ENCODE measurements at places on chromosomes 11 and 22.
A peak's percentile ranks its signal among the peaks of the same experiment; 100 is the strongest.

GRCh38 chr22:30743257-30744020 lies 48.8 kb downstream of the OSBP2 start:
- DNase-seq, result no peak

DNA sequence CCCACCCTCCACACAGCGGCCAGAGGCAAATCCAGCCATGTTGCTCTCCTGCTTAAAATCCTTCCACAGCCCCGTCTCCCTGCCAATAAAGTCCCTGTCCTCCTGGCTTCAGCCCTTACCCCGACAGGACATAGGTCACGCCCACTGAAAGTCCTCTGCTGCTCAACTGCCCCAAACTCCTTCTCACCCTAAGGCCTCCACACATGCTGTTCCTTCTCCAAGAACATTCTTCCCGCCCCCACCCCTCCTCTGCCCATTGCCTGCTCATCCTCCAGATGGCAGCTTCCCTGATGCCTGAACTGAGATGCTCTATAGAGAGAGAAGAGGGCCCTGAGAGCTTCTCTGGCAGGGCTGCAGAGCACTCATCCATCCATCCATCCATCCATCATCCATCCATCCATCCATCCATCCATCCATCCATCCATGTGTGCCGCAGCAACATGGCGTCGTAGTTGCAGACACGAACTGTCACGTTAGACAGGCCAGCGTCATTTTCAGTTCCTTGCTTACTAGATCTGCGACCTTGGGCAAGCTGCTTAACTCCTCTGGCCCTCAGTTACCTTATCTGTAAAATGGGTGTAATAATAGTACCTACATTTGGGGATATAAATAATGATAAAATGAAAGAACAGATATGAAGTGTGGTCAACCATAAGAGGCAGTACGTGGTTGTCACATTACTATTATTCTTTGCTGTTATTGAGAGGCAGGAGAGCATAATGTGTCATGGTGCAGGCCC lies 9.4 kb downstream of the NPTXR start:
- DNase-seq, result no peak

DNA sequence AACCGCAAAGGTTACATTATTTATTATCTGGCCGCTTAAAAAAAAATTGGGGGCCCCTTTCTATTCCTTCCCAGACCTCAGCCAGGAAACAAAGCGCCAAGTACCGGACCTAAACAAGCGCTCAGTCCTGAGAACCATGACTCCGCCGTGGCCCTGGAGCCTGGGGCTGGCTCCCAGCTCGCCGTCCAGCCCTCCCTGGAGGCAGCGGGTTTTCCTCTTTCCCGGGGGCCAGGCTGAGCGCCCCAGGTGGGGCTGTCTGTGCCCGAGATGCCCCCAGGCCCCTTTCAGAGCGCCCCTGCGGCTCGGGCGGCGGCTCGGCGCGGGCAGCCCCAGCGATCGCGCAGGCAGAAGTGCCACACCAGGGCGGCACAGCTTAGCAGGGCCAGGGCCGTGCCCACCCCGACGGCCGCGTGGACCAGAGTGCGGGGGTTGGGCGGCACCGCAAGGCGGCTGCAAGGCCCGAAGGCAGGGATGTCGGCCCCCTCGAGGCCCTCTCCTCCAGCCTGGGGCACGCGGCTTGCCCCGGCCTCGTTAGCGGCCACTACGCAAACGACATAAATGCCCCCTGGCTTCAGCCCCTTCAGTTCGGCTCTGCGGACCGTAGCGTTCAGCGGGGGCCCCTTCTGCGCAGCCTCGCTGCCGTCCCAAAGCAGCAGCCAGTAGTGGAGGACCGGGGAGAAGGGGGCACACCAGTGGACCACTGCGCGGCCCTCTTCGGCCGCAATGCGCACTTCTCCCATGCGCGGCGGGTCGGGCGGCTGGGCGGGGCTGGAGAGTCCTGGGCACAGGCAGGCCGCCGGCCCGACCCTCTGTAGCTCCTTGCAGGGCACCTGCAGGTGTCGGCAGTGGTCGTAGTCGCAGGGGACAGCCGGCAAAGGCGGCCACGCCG lies 1.6 kb downstream of the LRRN4CL start:
- DNase-seq, result no peak

- DNase-seq, result no peak
Observed at GRCh38 chr11:118896921-118897591, 13.4 kb downstream of the CXCR5 start.

- no peak for DNase-seq
Observed at GRCh38 chr11:45042560-45042959, 91.9 kb upstream of the TP53I11 start.

GRCh38 chr11:59777104-59777503 lies 21.9 kb downstream of the STX3 start:
- no peak for DNase-seq

DNA sequence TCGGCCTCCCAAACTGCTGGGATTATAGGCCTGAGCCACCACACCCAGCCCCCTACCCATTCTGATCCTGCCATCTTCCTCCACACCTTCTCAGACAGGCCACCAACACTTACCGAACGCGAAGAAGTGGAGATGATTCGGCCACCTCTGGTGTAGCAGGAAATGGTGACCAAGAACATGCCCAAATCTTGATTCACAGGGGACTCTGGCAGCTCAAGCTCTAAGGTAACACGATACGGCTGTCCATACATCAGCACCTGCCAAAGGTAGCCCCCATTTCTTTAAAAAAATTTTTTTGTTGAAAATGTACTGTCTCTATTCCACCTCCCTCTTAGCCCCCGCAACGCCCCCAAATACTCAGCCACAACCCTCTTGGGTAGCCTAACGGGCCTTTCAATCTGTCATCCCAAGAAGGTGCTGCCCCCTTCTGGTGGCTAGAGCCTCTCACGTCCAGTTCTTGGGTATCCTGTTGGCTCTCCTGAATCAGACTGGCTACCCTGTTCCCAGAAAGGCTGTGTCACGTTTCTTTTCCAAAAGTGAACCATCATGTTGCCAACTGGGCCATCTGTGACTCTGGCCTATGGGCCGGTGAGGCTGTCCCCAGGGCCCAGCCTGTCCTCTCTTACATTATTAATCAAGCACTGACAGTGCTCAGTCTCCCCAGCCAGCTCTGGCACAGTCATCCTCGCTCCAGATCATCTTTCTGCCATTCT lies 5.3 kb upstream of the LRRN4CL start:
- DNase-seq, result peak; percentile 90

GRCh38 chr22:21022955-21023614 lies 8.1 kb downstream of the P2RX6 start:
- DNase-seq, result no peak

DNA sequence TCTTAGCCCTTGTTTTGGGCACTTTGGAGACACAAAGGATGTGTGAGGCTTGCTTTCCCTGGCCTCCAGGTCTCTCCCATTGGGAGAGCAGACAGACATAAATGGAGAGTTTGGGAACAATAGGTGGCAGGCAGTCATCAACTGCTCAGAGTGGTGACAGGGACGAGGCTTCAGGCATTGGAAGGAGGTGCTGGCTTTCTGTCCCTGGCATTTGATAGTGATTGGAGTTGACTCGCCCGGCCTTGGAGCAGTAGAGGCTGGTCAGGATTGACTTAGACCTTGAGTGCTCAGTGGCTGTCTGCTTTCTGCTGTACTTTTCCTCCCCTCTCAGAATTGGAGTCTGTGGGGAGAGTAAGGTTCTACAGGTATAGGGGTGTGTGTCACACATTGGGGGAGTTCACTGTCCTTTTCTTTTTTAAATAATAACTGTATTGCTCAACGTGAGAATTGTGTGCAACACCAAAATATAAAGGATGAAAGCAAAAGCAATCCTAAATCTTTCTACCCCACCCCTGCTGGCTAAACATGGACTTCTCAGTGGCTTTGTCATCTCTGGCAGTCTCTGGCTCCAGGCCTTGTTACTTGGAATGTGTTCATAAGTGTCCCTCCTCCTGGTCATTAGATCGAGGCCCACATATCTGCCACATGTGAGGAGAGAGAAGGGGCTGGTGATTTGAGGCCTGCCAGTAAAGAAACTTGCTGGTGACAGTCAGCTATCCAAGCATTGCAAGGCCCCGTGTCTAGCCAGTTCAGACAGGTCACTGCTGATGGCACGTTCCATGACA lies 21.1 kb downstream of the SHISA8 start:
- DNase-seq, result no peak

GRCh38 chr11:35525501-35526175 lies at the start of gene PAMR1:
PAMR1 (minus strand) TSS chr11:35525616; CDS start chr11:35525585, 31 bp downstream.
- peak; percentile 80 for DNase-seq

DNA sequence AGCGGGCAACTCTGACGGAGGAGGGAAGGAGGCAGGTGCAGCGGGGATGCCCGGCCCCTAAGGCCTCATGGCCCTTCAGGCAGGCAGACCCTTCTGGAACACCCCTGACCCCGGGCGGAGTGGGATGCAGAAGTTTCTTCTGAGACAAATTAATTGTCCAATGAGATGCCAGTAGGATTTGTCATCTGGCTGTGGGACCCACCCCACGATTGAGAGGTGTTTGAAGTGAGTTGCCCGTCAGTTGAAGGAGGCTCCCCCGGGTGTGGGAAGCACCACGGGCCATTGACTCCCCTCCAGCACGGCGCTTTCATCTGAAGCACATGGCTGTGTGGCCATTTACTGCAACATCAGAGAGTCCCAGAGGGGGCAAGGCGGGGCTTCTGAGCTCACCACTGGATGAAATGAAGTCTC lies 527.8 kb downstream of the BRD1 start:
- no peak for DNase-seq

- DNase-seq, result no peak
Observed at GRCh38 chr11:43547889-43548381, 132.6 kb upstream of the HSD17B12 start.

GRCh38 chr11:1876361-1877063 lies 15.2 kb downstream of the PRR33 start:
- peak; percentile 73 for DNase-seq

GRCh38 chr22:44580176-44581095 lies 82.4 kb upstream of the RTL6 start:
- no peak for DNase-seq

DNA sequence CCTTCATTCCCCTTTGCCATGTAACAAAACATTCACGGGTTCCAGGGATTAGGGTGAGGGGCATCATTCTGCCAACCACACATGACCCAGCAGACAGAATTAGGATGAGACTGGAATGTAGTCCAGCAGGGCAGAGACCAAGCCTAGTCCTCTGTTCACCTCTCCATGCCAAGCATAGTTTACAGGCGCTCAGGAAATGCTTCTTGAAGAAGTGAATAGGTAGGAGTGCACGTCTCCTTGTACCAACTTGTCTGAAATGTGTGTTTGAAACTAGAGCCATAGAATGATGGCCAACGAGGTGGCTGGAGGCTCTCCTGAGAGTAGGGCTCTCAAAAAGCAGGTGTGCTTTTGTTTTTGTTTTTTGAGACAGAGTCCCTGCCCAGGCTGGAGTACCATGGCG lies 8.2 kb downstream of the SPINDOC start:
- DNase-seq, result no peak

GRCh38 chr11:98772893-98773292 lies 247.9 kb upstream of the CNTN5 start:
- DNase-seq, result no peak

DNA sequence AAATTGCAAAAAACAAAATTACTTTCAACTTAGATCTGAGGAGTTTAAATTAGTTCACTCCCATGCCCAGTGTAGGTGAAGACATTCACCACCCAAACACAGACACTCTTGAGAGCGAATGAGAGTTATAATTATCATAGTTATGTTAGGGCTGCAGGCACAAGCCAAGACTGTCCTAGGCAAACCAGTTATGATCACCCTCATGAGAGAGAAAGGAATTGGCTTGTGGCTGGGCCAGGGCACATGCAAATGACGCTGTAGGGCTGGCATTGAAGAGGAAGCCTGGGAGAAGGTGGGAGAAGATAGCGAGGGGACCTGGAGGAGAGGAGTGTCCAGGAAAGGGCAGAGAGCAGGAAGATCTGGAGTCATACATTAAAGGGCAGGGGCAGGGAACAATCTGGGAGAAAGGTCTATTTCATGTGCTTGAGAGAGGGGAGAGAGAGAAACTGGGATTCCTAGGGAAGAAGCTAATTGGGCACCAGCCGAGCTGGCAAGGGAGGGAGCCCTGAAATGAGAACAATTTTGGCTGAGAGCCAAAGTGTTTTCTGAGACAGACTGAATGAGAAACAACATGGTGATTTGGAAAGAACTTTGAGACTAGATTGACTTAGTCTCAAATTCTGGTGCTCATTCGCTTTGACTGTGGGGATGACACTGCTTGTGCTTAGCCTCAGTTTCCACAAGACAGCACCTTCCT lies 279.9 kb downstream of the KIRREL3 start:
- DNase-seq, result no peak

DNA sequence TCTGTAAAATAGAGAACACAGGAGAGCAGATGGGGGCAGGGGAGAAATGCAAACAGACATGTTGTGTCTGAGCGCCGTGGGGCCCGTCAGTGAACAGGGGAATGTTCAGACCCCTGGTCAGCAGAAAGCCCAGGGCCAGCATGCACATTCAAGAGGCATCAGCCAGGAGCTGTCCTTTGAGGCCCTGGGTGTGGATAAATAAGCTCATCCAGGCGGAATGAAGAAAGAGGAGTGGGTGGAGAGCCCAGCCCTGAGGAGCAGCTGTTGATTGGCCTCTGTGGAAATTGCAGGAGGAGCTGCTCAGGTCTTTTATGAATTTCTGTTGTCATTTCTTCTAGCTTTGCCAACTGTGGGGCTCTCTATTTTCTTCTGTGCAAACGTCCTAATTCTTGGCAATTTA lies 49.7 kb upstream of the CECR2 start:
- DNase-seq, result no peak

DNA sequence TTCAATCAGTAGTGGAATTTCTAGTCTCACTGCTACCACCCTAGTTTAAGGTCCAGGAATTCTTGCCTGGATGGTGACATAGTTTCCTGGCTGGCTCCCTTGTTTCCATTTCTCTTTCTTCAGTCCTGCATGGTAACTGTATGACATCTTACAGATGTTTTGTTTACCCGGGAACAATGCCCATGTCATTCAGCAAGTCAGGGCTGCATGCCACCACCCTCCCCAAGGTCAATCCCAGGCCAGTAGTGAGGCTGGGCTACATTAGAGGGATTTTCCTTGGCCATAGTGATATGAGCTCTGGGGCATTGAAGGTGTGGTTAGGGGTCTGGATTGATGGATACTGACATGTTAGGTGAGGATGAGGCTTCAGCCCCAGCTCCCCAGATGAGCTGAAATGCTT lies 114.9 kb upstream of the E2F8 start:
- DNase-seq, result no peak

- DNase-seq, result no peak
Observed at GRCh38 chr11:16587670-16588069, 150.8 kb upstream of the C11orf58 start.
